Hepatocyte (in vitro differentiated cells): ENCODE measurements at places on chromosomes 2 and 18. TPM values are rescaled to one million over a fixed set of nuclear protein-coding genes. Genes with fewer than 3 reads are reported as not detected.

- DNase-seq, result no peak
Measured at GRCh38 chr2:96161898-96162297, 16.7 kb upstream of the DUSP2 start.

- DNase-seq, result no peak
Measured at GRCh38 chr2:47065771-47066380, 89.2 kb downstream of the STPG4 start.

Gene RUFY4
- 1.5 TPM in 1 of 2 replicates, not detected in the other for polyA plus RNA-seq

Gene CPLX4
- not detected in 2 replicates for polyA plus RNA-seq

DNA sequence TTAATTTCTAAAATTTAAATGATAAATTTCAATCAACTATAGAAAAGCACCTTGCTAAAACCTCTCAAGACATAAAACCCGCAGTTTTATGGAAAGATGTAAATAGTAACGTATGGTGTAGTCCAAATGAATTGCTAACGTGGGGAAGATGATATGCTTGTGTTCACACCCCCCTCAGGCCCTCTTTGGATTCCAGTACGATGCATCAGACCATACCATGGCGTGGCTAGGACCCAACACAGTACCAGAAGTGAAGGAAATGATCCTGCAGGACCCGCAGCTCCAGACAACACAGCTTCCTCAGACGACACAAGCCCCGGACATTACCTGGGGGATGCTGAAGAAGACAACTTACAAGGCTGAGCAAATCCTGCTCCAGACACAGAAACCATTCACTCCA is 60.1 kb upstream of the DYSF start:
- DNase-seq, result no peak

Gene LYPD6B
- polyA plus RNA-seq, result 26.0 and 26.4 TPM in 2 replicates

- DNase-seq, result no peak
Measured at GRCh38 chr2:215918901-215919599, 94.3 kb downstream of the MREG start.
